Non-pigmented ciliary epithelial cell (primary cell): ENCODE measurements at places on chromosomes 2 and 18.

- no peak for DNase-seq
These were observed 16.2 kb upstream of the ZCCHC2 start for GRCh38 chr18:62506495-62507143.

DNA sequence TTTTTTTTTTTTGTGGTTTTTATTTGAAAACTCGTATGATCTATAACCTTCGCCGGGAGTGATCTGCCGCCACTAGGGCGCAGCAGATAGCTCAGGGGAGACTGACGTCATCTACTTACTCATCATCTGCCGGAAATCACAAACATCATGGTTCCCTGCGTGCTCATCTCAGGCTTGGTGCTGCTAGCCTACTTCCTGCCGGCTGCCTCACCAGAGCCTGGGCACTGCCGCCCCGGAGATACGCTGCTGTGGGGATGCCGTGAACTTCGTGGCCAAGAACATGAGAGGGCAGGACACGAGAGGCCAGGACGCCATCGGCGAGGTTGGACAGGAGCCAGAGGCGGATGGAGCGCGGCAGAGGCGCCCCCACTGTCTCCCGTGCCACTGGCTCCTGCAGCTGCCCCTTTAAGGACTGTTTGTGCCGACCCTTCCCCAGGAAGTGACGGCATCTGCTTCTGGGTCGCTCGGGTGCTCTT, 68.8 kb downstream of the DOK6 start:
- no peak for DNase-seq

DNA sequence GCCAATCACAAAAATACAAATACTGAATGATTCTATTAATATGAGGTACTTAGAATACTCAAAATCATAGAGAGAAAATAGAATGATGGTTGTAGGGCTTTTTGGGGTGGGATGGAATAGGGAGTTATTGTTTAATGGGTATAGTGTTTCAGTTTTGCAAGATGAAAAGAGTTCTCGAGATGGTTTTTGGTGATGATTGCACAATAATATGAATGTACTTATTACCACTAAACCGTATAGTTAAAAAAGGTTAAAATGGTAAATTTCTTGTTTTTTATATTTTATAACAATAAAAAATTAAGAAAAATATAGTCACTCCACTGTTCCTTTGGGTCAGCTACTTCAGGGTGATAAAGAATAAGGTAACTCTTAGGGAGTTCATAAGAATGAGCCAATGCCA, 560.1 kb downstream of the TDRD15 start:
- no peak for DNase-seq

DNA sequence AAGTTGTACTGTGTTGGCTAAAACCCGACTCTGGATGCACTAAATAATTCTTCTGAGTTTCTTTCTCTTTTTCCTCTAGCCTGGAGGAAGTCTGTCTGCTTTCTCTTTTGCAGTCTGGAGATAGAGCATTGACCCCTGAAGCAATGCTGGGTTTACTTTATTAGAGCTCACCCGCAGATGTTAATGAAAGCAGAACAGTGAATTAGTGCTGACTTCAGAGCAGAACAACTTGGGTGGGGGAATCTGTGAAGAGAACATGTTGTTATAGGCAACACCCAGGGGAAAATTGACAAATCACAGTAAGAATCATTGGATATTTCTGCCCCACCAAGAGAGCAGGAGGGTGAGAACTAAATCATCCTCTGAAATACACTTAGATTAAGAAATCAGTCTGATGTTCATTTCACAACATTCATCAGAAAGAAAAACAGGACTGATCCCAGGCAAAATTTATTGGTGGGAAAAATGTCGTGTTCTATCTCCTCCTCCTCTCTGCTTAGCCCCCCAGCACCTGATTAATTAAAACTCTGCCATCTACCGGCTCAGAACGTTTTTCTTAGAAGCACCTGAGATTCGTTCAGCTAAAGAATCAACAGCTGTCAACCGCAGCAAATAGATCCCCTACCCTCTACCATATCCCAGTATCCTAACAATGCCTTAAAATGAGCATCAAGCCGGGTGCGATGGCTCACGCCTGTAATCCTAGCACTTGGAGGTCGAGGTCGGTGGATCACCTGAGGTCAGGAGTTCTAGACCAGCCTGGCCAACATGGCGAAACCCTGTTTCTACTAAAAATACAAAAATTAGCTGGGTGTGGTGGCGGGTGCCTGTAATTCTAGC, 165.1 kb downstream of the FMNL2 start:
- no peak for DNase-seq

- DNase-seq: no peak
These were observed 127.6 kb downstream of the PMAIP1 start for GRCh38 chr18:60027397-60027796.

DNA sequence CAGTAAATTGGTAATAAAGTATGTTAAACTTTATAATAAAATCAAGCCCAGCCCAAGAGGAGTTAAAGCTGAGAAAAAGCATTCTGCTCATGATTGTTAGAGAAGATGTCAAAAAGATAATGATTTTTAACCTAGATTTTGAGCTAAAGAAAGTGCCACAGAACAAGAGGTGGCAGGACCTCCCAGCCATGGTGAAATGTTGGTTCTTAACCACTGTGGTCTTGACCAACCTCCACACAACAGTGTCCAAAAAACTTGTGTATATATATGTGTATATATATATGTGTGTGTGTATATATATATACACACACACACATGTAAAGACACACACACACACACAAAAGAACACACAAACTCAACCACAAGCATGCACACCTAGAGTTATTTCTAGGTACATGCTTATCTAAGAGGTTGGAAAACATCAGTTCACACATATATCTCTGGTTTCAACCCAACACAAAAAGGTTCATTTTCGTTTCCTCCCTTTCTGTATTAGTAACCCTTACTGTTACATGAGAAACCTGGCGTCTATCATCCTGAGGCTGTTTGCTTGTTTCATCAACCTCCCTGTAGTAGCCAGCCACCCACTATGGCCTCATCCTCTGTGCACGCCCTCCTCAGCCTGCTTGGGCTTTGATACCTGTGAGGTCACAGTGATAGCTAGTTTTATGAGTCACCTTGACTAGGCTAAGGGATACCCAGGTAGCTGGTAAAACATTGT, 631.8 kb upstream of the ID2 start:
- no peak for DNase-seq

DNA sequence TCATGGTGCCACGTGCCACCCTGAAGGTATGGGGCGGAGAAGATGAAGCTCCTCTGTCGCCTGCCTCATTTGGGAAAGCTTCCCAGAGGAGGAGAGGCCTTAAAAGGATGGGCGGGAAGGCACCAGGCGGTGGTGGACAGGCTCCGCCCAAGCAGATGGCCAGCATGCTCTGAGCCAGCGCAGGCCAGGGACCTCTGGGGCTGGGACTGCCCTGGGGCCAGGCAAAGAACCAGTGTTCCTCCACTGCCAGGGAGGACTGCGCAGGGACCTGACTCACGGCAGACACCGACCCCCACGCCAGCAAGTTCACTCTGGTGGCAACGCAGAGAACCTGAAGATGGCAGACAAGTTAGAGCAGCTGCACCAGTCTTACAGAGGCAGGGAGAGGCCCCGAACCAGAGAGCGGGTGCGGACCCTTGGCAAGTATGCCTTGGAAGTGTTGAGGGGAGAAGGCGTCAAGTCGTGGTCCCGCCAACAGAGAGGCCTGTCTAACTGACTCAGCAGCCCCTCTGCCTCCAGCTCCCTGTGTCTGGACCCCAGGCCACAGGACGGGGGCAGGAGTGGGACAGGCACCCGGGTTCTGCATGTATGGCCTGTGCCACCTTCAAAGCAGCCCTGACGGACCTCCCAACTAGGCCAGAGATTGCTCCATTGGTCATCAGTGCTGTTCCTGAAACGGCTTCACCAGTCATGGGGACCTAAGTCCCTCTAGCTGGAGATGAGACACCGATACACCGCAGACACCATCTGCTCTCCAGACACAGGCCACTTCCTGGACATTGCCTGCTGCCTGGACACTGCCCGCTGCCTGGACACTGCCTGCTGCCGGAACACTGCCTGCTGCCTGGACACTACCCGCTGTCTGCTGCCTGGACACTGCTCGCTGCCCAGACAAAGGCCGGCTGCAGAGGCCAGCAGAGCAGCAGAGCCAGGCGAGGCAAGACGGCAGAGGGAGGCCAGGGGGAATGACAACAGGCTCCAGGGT, 124.7 kb downstream of the HDAC4 start:
- DNase-seq: no peak

DNA sequence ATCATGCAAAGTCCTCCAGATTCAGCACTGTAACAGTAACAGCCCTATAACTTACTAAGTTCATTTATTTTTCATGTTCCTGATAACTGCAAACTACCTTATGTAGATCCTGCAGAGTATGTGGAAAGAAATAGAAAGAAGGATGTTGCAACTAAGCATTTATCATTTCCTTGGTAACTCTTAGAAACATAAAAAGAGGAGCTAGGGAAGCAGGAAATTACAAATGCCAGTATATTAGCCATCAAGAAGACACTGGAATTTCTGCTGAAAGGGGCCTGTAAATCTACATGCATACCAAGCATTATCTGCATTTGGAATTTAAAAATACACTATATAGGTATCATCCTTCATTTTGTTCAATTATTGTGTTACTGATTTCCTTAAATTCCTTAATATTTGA, 66.8 kb downstream of the PDE11A start:
- DNase-seq: no peak

DNA sequence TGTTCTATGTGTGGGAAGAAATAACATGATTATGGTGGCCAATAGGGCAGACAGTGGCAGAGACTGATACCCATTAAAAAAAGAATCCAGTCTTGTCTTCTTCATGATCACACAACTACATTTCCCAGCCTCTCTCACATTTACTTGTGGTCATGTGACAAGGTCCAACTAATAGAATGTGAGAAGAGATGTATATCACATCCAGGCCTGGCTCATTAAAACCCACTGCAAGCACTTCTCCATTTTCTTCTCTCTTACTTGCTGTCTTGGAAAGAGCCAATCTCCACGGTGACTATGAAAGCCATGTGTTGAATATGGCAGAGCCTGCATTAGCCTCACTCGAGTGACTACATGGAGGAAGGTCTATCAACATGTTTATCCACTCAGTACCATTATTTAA, 306.2 kb upstream of the ZEB2 start:
- DNase-seq: no peak

DNA sequence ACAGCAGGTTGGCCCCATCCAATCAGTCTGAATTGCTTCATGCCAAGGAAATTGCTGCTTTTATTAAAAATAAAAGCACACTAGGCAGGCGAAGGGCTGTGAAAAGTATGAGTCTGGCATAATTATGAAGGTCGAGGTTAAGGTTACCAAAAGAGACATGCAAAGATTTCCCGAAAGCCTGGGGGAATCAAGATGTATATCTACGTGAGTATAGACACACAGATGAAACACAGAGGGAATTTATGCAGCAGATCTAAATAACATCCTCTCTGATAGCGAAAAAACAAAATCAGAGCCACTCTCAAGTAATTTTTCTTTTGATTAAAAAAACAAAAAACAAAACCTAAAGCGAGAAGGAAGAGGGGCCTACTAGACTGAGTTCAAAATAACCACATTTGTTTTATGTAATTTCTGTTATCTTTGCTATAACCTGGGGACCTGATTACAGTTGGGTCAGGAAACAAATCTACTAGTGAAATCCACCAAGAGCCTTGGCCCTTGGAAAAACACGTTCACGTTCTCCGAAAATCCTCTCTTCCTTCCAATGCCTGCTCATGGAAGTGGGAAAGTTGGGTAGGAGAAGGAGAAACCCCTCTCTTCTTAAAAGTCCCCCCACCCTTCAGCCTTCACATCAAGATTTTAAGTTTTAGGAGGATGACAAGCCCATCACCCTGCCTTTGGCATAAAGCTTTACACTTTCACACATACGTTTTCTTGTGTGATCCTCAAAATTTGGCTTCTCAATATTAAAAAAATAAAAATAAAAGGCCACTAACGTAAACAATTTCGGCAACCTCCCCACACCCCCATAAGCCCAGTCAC, 1.4 kb downstream of the AAK1 start:
- DNase-seq: no peak

GRCh38 chr2:210086292-210086691, 83.9 kb downstream of the RPE start:
- DNase-seq: no peak

GRCh38 chr18:23667114-23667513, 4.4 kb upstream of the ANKRD29 start:
- no peak for DNase-seq

DNA sequence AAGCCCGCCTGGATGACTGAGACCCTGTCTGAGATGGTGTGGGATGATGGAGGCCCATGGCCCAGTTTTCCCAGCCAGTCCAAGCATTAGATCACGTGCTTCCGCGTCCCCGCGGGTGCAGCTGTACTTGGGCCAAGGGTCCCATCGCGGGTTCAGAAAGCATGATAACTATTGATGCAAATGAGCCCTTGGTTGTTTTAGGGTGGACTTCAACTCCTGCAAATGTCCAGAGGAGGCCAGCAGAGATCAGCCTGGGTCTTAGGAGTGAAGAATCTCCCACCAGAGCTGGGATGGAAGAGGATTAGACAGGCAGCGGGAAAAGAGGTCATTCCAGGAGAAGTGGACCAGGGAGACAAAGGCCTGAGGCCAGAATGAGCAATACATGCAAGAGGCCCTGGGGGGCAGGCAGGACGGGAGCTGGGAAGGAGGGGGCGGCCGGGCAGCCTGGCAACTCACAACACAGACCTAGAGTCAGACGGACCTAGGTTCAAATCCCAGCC, 89.9 kb upstream of the TMEM247 start:
- no peak for DNase-seq

DNA sequence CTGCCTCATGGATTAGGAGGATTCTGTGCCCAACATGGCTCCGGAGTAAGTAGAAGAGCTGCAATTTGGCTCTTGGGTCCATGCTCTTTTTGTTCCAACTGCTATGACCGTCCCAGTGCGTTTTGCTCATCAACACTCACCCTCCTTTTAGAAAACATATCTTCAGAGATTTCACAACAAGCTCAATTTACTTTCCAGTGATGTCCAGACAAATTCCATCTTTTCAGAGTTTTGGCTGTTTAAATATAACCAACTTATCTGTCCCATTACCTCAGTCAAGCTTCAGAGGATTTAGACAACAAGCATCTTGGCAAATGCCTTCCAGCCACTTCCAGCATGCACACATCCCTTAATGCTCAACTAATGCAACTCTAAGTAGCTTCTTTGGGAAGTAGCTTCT, 6.9 kb upstream of the SLC14A2 start:
- no peak for DNase-seq
